CD4-positive, alpha-beta T cell treated with Interleukin-17A for 4 hours (primary cell): ENCODE measurements at places on chromosomes 11 and 22.

DNA sequence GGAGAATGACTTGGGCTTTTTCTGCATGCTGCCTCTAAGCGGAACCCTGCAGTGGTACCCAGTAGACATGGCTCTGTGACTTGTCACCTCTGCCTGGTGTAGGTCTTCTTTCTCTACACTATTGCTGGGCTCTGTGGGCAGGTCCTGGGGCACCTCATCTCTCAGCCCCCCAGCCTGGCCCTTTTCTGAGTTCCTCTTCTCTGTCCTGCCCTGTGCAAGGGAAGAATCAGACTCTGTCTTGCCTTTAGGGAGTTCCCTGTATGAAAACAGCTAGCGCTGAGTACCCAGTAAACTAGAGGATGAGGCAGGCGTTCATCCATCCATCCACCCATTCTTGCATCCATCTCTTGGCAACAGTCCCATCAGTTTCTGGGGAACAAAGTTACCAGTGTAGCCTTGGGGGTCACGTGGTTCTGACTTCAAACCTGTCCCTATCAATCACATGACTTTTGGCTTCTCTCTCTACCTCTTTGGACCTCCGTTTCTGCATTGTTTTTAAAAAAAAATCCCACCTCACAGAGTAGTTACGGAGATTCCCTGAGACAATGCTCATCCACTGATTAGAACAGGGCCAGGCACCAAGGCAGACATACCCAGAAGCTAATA, 86.4 kb upstream of the WNT11 start:
- no peak for DNase-seq

DNA sequence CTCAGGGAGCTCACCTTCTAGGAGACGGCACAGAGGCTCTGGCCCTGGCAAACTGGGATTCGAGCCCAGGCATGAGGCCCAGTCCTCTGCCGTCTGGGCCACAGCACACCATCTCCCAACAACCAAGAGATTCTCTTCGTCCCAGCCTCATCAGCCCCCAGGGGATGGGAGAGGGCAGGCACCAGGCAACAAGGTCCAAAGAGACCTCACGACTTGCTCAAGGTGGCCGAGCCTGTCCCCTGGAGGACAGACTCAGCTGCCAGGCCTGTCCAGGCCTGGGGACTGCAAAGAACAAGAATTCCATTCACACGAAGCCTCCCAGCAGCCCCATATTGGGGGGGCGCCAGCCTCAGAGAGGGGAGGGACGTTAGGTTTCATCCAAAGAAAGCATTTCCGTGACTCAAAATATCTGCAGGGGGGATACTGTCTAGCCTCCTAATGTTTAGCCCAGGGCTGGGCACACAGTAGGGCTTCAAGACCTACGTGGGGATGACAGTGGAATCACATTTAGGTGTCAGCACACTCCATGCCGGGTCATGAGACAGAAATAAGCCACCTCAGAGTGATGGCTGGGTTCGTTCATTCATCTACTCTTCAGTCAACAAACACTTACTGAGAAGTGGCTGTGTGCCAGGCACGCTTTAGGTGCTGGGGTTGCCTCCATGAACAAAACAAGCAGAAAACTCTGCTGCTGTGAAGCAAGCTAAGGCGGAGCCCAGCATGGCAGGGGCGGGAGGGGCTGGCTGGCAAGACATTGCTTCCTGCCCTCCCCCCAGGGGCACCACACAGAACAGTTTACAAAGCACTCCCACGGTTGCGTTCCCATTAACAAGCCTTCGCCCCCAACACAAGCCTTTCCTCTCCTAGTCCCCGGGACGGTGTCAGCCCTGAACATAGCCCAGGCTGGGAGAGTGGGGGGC, 1.2 kb downstream of the CARNS1 start:
- peak; percentile 93 for DNase-seq

DNA sequence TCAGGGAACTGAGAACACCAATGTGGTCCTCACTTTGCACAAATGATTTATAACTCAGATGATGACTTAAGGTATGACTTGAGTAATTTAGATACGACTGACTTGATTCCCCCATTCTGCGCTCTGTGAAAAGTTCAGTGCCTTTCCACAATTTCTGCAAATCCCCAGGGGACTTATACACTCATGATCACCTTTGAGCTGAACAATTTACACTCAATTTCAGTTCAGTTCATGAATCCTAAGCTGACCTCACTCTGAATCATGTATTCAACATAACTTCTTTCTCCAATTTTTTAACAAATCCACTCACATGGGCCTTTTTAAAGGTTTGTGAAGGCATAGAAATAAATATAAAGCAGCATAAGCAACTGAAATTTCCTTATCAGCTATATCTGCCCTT, 274.2 kb downstream of the FAM76B start:
- no peak for DNase-seq

DNA sequence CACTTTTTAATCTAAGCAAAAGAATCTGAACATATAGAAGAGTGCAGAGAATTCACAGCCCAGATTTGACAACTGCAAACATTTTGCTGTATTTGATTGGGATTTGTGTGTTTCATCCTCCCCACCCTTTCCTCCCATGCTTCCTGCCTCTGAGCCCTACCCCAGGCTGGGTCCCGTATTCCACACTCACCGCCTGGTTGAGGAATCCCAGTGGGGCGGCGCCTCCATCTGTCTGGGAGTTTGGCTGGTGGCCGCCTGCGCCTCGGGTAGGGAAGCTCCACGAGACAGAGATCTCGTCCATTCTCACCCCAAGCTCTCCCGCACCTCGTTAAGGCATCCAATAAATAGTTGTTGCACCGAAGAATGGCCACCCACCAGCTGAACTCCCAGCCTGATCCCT, 105.9 kb upstream of the SLC22A12 start:
- no peak for DNase-seq

- no peak for DNase-seq
Observed at GRCh38 chr11:91952056-91952455, 272.6 kb upstream of the FAT3 start.

GRCh38 chr22:16972311-16972710, 35.7 kb downstream of the GAB4 start:
- DNase-seq, result no peak

- no peak for DNase-seq
Observed at GRCh38 chr11:88779577-88779976, 286.2 kb downstream of the GRM5 start.

DNA sequence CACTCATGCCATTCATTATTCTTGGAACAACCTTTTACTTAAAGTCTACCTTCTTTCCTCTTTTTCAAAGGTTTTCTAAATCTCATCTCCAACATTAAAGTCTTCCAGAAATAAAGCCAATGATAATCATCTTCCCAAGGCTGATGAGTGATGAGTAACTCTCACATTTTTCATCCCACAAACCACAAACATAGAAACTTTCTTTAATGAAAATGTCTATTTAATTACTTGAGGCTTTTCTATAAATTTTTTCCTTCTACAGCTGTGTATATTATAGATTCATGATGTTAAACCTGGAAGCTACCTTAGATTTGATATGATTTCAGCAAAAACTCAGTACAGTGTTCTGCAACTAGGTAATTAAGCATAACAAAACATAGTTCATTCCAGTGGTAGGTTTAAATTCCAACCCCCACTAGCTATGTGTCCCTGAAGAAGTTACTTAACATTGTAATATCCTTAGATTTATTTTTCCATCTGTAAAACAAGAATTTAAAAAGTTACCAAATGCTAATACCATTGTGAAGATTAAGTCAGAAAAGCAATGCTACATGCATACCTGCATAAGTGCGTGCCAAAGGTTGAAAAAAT, 845.4 kb downstream of the KCNA4 start:
- no peak for DNase-seq

DNA sequence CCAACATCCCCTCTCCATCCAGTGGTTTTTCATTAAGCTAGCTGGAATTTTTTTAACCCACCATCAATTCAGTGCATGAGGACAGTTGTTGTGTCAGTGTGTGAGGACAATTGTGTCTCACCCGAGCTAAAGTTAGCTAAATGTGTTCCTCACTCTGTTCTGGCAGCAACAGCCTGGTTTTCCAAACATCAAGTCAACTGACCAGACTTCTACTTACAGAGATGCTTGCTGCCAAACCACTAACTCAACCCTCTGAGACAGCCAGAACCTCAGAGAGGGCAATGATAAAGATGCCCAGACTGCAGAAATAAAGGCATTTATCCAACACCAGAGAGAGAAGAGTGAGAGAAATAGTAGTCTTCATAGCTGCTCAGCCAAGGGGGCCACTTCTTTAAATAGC, 6.7 kb downstream of the PAMR1 start:
- DNase-seq, result no peak

DNA sequence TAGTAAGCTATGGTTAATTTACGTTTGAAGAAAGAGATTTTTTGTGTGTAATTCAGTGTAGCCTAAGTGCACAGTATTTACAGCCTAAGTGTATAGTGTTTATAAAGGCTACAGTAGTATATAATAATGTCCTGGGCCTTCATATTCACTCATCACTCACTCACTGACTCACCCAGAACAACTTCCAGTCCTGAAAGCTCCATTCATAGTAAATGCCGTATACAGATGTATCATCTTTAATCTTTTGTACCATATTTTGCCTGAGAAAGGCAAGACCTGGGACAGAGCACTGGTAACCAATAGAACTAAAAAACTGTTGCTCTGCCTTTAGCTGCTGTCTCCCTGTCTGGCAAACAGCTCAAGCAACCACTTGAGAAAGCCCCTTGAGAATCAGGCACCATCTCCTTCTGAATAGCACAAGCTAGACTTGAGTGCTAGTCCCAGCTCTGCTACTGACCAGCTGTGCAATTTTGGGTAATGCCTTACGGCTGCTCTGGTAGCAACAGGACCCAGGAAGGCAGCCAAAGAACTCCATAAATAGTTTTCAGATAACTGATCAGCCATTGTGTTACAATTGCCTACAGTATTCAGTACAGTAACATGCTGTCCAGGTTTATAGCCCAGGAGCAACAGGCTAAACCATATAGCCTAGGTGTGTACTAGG, 131.3 kb downstream of the KCNC1 start:
- no peak for DNase-seq
